ENCODE measurements at places on chromosomes 7 and 10.
A peak's percentile ranks its signal among the peaks of the same experiment; 100 is the strongest.

DNA sequence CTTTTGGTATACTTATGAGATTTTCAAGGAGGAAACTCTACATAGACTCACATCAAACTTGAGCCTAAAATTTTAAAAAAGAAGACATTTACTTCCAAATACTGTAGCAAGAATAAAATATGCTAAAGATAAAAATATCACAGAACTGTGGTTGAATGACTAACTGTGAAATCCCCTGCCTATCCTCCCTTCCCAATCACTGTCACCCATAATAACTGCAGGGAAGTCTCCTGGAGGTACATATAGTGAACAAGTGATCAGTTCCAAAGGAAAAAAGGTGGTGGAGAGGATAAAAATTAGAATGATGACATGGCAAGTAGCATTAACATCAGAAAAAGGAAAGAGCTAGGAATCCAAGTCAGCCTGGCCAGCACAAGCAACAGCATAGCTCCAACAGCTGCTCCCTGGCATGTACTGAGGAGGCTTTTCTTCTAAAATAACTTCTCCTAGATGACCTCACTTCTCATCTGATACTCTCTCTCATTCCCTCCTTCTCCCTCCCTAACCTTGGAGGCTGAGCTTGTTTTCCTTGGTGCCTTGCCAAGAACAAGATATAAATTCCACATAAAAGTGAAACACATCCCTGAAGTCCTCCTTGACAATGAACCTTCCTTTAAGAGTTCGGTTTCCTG lies 124.0 kb downstream of the IQUB start:
- no peak for DNase-seq

DNA sequence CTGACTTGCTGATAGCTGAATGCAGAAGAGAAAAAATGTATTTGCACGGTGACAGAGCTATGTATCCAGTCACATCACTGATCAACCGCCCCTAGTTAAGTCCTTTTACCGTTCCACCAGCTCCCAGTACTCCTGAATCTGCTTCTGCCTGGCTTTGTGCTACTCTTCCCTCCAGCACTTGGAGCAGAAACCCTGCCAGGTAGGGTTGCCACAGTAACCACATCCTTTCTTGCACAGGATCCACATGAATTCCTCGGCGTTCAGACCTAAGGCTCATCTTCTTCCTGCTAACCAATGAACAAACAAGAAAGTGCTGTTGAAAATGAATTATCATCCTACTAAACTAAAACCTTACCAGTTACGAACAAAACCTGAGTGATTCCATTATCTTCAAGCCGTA lies 52.0 kb upstream of the KCTD7 start:
- no peak for DNase-seq

GRCh38 chr7:155508376-155509358 lies 37.7 kb downstream of the CNPY1 start:
- no peak for DNase-seq

DNA sequence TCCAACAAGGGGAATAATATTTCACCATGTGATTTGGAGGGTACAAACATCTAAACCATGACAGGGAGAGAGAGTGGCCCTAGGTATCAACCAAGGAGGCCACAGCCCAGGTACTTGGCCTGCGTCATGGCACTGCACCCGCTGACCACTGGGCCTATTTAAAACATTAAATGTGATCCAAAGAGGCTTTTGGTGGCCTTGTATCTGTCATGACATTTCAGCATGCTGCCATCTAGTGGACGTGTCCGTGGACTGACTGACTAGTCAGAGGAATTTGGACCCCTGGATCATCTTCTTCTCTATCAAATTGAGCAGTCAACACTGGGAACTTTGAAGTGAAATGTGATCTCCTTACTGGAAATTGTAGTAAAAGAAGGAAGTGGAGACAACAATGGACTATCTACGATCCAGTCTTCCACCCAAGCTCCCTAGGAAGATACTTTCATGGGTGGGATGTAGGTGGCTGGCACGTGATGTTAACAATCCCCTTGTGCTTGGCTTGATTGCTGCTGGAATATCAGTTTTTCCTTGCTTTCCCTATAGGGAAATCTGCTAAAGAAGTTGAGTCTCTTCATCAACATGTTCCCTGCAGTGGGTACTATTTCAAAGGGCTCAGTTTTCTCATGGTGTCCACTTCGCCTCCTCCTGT lies 24.6 kb upstream of the ITGA8 start:
- DNase-seq: no peak

- no peak for DNase-seq
Measured at GRCh38 chr10:118948786-118949185, 80.7 kb upstream of the NANOS1 start.

DNA sequence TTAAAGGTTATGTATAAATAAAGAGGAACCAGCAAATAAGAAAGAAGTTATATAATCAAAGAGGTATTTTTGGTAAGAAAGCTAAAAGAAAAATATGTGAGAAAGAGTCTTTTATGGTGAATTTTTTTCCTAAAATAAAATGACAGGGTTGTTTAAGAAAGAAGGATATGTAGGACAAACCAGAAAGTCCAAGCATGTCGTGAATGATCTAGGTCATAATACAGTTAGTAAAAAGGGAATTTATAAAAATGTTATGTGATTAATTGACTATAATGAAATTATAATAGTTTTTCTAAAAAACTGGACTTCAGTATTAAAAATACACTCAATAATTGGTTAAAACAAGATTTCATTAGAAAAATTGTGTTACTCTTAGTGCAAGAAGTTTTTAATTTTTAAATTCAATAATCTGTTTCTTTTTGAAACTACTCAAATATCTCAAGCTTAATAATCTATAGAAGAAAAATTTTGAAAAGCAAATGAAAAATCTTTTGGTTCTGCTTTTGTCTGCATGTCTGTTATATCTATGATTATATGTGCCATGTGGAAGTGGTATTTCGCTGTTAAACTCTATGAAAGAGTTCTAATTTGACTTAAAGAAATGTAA lies 23.3 kb downstream of the AVL9 start:
- no peak for DNase-seq

DNA sequence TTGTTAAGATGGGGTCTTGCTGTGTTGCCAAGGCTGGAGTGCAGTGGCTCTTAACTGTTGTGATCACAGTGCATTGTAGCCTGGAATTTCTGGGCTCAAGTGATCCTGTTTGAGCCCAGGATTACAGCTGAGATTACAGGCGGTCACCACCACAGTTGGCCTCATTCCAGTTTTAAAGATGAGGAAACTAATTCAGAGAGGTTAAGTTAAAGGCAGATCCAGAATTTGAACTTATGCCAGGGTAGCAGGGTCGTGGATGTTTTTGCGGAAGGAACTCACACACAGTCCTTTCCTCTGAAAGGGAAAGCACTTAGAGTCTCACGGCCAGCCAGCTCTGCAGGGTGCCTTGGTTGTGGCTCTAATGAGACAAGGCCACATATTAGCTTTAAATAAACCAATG lies 84.7 kb downstream of the MMRN2 start:
- DNase-seq: no peak

DNA sequence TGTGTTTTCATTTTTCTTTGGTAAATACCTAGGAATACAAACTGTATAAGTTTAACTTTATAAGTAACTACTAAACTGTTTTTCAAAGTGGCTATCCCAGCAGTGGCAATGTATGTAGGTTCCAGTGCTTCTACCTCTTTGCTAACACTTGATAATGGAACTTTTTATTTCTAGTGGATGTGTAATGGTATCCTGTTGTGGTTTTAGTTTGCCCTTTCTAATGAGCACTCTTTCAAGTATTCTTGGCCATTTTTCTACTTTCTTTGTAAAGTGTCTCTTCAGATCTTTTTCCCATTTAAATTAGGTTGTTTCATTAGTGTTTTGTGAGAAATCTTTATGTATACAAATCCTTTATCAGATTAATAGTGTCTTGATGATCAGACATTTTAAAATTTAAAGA lies 4.6 kb downstream of the KIF20B start:
- DNase-seq: no peak

DNA sequence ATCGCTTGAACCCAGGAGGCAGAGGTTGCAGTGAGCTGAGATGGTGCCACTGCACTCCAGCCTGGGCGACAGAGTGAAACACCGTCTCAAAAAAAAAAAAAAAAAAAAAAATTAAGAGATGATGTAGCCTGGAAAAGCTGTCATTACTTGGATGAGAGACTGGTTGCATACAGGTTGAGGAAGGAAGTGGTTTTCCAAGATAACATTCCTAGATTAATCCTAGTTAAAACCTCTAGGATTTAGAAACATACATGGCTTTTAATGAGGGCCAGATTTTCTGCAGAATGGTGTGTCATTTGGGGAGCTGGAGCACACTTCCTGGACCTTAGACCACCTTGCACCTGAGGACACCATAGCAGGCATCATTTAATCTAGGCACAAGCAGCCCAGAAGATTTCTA lies 17.8 kb downstream of the VWA2 start:
- no peak for DNase-seq

DNA sequence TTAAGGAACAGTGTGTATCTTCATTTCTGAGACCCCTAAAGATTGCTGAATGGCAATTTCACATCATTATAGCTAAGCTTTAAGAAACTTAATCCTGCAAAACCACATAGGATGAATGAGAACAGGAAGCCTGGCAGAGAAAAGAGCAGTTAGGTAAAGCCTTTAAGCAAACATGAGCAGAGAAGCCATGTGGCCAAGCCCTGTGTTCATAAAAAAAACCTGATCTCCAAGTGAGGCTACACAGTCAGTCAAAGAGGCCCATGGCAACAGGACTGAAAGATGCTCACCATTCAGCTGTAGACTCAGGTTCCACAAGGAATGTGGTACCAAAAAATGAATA lies 9.3 kb downstream of the LIPA start:
- DNase-seq: no peak

DNA sequence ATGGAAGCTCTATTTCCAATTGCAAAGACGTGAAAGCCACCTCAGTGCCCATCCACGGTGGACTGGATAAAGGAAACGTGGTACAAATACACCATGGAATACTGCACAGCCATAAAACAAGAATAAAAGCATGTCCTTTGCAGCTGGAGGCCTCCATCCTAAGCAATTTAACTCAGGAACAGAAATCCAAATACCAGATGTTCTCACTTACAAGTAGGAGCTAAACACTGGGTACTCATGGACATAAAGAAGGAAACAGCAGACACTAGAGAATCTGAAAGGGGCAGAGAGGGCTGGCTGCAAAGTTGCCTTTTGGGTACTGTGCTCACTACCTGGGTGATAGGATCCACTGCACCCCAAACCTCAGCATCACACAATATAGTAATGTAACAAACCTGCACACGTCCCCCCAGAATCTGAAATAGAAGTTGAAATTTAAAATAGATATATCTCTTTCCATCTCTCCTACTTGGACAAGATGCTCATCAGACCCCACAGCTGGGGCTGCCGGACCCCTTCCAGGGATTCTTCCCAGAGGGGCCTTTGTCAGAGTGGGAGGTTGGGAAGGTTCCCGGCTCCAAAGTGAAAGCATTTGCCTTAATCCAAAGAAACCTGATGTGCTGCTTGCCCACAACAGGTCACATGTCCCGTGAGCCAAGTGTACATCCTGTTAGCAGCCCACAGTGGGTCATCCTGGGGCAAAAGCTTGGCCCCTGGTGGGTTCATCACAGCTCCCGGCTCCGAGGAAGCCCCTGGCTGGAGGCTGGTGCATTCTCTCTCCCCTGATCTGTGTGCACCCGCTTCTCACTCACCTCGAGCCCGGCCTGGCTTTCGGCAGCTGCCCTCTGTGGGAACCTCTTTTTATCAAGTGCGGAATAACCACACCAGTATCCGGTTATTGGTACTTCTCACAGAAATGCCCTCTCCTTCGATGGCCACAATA lies 172.3 kb upstream of the PPP2R2D start:
- DNase-seq: no peak

GRCh38 chr7:117338020-117338419 lies 15.2 kb upstream of the WNT2 start:
- DNase-seq: no peak

GRCh38 chr10:71087622-71088021 lies 124.7 kb upstream of the UNC5B start:
- no peak for DNase-seq

GRCh38 chr7:179209-179681 lies 13.1 kb upstream of the FAM20C start:
- no peak for DNase-seq

DNA sequence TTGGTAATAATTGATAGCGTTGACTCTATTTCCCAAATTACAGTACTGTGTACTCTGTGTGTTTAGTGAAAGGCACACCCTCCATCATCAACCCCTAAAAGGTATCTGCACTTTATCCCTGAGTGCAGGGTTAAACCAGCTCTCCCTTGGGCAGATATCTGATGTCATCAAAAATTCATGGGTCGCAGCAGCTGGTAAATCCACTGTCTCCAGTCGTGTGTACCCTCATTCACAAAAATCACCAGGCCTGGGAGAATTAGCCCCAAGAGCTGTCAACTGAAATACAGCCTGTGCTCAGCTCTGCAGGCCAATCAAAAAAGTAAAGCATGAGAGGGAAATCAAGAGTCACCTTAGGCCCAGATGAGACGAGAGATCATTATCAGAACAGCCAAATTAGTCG lies 103.7 kb downstream of the HIP1 start:
- DNase-seq: no peak

GRCh38 chr7:82204694-82205093 lies 238.9 kb downstream of the CACNA2D1 start:
- no peak for DNase-seq

- no peak for DNase-seq
Measured at GRCh38 chr10:112080231-112080630, 103.3 kb downstream of the GPAM start.

DNA sequence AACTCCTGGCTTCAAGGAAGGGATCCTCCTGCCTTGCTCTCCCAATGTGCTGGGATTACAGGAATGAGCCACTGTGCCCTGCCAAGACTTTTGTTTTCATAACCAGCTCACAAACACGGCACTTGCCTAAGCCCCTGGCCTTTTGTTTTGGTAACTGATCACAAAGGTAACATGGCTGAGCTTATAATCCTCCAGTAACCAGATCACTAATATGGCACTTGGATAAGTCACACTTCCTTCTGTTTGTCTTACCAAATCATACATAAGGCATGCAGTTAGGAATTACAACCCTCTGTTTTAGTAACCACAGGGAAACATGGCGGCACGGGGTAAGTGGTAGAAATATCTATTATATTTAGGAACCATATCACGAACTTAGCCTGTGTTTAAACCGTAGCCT lies 577.1 kb downstream of the CALN1 start:
- DNase-seq: peak; percentile 38

DNA sequence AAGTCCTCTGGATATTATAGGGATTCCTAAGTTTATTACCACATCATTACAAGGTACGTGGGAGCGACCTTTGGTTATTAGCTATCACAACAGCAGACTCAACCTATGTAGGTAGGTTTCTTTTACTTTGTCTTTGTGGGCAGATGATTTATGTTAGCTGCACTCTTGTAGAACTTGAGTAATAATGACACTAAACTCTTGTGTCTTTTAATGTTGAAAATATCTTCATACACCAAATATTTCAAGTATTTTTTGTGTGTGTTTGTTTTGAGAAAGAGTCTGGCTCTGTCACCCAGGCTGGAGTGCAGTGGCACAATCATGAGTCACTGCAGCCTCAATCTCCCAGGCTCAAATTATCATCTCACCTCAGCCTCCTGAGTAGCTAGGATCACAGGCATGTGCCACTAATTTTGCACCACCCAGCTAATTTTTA lies 19.2 kb upstream of the SUPV3L1 start:
- peak; percentile 19 for DNase-seq
